ENCODE measurements at places on chromosomes 12 and 14.

DNA sequence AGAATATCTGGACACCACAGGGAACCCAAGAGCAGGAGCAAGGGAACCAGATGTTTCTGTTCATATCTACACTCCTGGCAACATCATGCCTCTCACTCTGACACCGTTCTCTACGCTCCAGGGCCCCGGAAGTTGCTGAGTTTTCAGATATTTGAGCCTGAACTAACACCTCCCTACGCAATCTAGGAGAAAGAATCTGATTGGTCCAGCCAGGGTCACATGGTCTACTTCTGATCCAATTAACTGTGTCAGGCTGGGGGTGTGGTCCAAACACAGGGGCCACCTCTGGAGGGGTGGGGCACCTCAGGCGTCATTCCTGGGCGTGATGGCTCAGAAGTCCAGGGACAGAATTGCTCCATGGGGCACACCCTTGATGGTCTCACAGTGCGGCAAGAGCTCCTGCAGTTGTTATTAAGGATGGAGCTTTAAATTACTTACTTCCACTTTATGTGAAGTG lies 165.5 kb downstream of the PTPN11 start:
- DNase-seq, result no peak

GRCh38 chr14:68598621-68599447 lies 194.0 kb downstream of the ZFP36L1 start:
- no peak for DNase-seq

DNA sequence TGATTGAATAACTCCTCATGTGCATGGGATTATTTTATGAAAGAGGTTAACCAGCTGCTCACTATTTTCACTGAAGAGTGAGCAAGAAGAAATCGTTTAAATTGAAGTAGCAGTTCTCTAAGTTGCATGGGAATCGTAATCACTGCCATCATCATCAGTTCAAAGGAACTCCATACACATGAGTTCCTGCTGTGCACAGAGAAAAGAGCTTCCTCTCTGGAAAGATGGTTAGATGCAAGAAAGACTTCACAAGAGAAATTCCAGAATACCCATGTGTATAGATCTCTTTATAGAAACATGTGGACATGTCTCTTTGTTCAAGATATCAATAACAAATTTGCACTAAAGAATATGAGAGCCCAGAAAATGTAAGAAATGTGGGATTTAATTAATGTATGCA lies 291.3 kb downstream of the PDZRN4 start:
- DNase-seq, result no peak

GRCh38 chr14:38500125-38500524 lies 244.2 kb upstream of the CLEC14A start:
- no peak for DNase-seq

DNA sequence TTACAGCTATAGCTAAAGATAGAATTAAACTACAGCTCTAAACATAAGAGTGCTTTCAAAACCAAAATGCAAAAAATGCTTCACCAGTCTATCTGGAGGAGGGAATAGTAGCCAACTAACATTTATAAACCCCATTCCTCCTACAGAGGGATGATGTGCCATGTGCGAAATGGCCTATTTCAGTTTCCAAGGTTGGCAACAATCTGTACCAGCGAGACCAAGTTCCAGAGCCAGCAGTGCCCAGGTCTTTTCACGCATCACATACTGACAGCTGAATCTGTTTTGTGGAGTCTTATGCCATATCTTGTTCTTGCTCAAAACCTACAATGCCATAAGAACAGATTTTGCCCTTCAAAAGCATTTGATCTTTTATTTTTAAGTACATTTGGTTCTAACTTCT lies 24.5 kb downstream of the NELL2 start:
- no peak for DNase-seq

DNA sequence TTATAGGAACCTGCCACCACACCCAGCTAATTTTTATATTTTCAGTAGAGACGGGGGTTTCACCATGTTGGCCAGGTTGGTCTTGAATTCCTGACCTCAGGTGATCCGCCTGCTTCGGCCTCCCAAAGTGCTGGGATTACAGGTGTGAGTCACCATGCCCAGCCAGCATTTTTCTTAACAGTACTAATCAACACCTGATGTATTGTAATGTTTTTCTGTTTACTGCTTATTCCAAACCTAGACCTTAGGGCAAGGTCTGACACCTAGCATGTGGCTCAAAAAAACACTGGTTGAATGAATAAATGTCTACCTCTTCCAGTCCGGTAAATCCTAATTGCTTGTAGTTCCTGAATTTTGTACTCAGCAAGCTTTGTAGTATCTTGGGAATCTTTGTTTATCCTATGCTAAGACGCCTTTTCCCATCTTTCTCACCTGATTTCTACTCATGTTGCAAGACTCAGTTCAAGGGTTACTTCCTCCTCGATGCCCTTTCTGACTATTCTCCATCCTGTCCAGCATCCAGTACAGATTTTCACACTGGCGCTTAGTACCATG lies 2.8 kb downstream of the PAN2 start:
- no peak for DNase-seq

DNA sequence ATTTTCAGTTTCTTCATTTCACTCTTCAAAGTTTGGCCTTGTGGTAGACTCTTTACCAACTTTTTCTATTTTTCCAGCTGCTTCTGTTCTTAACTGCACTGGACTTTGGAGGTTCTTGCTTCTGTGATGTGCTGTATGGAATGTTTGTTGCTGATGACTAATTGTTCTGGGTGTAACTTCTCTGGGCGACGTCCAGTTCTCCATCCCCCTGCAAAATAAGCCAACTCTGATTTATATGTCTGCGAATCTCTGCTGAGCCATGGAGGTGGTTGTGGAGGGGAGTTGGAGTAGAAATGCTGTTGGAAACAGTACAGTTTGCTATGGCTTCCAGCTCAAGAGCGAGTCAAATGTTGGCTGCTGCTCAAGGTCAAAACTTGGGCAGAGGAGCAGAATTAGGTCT lies 113.9 kb upstream of the DYRK2 start:
- no peak for DNase-seq

DNA sequence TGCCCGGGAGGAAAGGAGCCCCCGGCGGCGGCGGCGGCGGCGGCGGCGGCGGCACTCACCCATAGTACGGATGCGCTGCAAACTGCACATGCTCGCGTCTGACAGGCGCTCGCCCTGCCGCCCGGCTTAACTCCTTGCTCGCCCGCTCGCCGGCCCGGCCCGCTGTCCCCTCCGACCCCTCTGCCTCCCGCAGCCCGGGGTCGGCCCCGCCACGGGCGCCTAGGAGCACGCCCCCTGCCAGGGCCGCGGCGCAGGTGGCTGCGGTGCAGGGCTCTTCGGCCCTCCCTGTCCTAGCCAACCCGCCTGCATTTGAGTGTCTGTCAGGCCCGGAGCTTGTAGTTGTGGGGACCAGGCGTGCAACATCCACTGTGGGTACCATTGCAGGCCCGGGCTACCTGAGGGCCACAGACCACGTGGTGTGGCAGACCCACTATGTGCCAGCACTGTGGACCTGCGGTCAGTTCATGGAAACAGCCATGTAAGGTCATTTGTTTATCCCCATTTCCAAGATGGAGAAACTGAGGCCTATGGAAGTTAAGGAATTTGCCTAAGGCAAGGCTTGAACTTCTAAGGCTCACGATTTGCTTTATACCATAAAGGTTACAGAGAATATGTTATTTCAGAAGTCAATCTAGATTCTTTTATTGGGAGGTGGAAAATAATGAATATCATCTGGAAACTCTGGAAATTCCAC lies 17.6 kb upstream of the PLEKHH1 start:
- peak; percentile 65 for DNase-seq

GRCh38 chr14:83520837-83521236 lies 1987.2 kb upstream of the SEL1L start:
- no peak for DNase-seq

DNA sequence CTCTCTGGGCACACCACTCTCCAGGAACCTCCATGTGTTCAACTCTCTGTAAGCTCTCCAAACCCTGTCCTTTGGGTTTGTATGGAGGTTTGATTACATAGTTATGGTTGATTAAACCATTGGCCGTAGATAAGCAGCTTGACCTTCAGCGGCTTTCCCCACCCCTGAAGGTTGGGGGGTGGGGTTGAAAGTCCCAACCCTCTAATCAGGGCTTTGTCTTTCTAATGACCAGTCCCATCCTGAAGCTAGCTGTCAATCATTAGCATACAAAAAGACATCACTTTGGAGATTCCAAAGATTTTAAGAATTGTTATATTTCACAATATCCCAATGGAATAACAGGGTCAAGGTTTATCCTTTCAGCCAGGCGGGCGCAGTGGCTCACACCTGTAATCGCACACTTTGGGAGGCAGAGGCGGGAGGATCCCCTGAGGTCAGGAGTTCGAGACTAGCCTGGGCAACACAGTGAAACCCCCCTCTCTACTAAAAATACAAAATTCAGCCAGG lies 8.4 kb downstream of the FAM186A start:
- DNase-seq, result no peak

DNA sequence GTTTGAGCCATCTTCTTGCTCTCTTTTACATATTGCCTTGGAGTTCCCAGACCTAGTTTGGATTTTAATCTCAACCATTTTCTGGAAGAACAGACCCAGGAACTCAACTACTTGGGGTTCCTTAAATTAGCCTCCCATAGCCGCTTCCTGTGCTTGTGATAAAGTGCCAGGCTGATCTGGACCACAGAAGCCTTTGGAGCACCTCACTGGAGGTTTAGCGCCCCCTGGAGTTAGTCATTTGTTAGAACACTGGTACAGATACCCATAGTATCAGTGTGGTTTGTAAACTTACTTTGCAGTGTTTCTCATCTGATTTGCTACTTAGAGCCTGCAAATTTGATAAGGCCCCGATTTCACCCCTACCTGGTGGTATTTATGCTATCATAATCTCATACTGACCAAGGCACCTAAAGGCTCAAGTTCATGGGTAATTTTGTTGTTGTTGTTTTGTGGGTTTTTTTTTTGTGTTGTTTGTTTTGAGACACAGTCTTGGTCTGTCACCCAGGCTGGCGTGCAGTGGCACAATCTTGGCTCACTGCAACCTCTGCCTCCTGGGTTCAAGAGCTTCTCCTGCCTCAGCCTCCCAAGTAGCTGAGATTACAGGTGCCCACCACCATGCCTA lies 3.7 kb downstream of the UNC119B start:
- DNase-seq, result peak; percentile 76

- no peak for DNase-seq
Measured at GRCh38 chr12:41661141-41661765, 473.1 kb downstream of the PDZRN4 start.
